ENCODE measurements at places on chromosomes 11 and 22.

GRCh38 chr11:27698872-27699241 is 1.4 kb downstream of the BDNF start:
- DNase-seq, result no peak

DNA sequence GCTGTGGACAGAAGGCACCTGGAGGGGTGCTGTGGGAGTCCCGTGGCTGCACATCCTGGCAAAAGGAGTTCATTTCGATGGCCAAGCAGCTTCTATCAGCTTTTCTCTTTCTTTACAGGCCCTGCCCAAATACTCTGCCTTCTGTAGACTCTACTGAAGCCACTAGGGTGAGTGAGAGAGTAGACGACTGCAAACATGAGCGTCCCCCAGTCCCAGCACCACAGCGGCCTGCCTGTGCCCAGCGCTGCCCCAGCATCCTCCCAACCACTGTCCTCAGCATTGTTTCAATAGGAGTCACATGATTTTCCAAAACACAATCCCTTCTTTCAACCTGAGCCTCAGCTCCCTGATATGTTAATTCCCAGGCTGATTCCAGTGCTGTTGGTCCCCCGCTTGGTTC is 110.0 kb downstream of the KIRREL3 start:
- no peak for DNase-seq

- DNase-seq, result no peak
These were observed 14.1 kb downstream of the IL10RA start for GRCh38 chr11:118000067-118000849.

DNA sequence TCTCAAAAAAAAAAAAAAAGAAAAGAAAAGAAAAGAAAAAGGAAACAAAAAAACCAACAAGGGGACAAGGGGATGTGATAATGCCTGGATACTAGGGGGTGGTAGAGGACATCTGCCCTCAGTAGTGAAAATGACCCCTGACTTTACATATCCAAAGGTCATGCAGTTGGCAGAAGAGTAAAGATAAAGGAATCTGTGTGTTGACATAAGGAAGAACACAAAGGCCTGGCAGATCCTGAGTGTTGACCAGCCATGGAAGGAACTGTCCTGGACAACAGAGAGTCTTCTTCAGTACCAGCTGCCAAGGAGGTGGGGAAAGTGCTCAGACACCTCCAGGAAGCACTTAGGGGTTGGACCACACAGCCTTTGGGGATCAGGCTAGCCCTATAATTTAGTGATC is 12.6 kb downstream of the SLC43A1 start:
- DNase-seq, result no peak

DNA sequence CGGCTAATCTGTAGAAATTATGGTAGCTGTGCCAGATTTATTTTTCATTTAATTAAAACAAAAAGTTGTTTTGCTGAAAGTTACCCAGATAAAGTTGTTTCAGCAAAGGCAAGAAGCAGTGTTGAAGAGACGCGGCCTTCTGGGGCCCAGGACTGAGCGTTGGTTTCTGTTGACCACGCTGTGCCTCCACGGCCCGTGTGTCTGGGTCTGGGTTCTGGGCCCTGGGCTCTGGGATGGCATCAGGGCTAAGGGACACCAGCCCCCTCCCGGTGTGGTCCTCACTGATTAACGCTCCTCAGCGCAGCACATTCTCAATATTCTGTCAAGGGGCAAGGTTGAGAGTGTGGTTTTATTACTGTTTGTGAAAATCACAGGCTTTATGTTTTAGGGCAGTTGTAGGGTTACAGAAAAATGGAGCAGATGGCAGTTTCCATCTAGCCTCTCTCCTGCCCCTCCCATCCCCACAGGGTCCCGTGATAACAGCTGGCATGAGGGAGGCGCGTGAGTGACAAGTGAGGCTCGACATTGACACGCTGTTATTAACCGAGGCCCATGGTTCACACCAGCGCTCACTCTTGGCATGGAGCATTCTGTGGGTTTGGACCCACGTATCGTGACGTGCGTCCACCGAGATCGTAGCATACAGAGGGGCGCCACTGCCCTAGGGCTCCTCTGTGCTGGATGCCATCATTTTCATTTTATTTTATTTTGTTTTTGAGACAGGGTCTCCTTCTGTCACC is 1231.4 kb downstream of the BRD1 start:
- DNase-seq, result no peak

DNA sequence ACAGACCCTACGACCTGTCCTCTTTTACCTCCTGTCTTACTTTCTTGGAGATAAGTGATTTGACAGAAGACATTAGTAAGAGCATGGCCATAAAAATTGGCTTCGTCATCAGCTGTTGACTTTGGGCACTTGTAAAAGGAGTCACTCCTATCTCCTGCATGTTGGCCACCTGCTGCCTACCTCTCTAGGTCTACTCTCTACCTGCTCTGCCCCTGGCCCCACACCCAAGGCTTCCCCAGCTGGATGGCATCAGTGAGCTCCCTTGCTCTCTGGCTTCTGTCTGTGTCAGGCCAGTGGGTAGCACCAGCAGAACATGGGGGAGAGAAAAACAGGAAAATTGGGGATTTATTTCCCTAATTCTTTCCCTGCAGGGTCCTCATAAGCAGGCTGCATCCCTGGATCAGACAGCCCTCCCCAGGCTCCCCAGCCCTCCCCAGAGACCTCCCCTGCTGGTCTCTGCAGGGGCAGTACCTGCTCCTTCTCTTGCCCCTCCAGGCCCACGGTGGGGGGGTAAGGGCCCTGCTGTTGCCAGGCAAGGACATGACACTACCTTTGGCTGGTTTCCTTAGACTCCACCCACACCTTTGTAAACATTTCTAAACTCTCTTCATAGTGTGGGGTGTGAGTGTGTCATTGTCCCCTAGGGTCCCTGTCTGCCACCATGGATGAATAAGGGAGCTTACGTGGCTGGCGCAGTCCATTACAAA is 157.0 kb upstream of the NECTIN1 start:
- DNase-seq, result no peak

- no peak for DNase-seq
These were observed 693 bp downstream of the CSTF3 start for GRCh38 chr11:33160587-33160986.

DNA sequence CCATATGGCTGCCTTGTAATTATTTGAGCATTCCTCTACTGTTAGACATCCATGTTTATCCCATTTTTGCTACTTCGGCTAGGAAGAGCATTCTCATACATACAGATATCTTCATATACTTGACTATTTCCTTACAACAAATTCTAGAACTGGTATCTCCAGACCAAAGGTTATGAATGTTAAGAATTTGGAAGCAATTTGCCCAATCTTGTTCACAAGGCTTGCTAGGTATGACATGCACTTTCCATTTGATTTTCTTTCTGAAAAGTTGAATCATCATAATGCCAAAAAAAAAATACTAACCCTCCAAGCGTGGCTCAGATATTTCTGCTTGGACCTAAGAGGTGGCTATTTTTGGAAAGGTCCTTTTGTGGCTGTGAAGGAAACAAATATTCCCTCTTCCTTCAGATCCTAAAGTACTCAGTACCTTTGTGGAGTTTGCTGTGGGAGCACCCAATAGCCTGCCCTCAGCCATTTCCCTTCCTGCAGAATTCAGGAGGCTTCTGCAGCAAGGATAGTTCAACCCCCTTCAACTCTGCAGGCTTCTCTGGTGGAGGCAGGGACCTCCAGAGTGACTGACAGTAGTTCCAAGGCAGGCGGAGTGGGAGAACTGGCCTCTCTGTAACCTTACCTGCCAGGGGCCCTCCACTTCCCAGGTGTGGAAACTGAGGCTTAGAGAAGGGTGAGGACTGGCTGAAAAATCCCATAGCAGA is 22.0 kb upstream of the CPT1A start:
- DNase-seq, result no peak

- DNase-seq, result no peak
These were observed 35.1 kb downstream of the WT1 start for GRCh38 chr11:32400196-32400595.

DNA sequence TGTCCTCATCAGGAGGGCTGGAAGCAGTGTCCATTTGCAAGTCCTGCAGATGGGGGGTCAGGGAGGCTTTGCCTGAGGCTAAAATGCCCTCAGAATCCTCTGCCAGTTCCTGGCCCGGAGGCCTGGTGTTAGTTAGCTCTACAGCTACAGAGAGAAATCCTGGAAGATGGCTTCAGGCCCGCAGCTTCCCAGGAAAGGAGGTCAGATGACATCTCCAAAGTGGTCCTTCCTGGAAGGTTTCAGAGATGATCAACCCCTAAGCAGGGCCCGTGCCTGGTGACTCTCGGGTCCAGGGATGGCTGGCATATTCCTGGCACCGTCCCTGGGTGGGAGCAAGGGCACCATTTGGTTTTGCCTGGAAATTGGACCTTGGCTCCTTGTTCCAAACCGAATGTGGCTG is 959.1 kb downstream of the BRD1 start:
- DNase-seq, result no peak

- no peak for DNase-seq
These were observed 27.8 kb upstream of the MYH9 start for GRCh38 chr22:36415415-36416168.

DNA sequence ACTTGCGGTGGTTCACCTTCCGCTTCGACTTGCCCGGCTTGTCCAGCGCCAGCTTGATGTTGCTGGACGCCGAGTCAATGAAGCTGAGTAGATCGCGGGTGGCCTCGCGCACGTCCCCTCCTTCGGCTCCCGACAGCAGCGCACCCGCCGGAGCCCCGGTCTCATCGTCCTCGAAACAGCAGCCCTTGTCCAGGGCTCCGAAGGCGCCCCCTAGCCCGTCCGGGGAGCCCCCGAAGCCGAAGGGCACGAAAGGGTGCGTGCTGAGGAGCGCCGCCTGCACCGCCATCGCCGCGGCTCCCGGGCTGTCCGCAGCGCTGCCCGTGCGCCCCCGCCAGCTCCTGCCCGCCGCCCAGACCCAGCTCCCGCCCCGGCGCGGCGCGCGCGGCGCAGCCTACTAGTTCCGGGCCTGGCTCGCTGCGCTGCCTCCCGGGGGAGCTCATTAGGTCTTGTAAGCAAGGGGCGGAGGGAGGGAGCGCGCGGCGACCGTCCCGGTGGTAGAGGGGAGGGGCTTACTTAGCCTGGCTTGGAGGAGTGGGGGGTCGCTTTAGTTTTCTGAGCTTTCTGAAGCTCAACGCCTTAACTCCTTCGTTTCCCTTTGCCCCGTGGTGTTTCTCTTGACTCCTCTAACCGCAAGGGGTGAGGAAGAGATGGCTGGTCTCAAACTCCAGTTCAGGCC is at the start of gene FAM181B:
Gene FAM181B (minus strand): TSS at position 421 of the 676 bp plus-strand sequence. CDS start 135 bp downstream, at position 286.
- DNase-seq, result no peak

DNA sequence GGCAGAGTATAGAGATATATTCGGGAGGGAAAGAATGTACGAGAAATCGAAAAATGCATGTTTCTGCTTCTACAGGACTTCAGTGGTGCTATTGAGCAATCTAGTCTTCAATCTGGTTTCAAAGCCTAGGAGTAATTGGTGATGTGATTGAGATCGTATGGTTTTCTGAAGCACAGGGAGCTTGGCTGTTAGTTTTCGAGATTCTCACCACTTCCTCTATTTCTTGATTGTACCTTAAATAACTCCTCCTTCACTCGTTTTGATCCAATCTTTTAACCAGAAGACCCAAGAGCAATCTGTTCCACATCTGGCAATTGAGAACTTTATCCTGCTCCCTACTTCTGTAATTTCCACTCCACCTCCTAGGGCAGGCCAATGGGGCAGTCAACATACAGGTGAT is 518 bp downstream of the CCDC179 start:
- DNase-seq, result no peak

GRCh38 chr11:90661233-90661632 is 438.4 kb upstream of the CHORDC1 start:
- no peak for DNase-seq

- no peak for DNase-seq
These were observed 2093.5 kb downstream of the LRRC4C start for GRCh38 chr11:39365809-39366436.

GRCh38 chr11:31417816-31418215 is 48.2 kb downstream of the DNAJC24 start:
- no peak for DNase-seq

- DNase-seq, result no peak
These were observed 257.7 kb downstream of the TBC1D22A start for GRCh38 chr22:47020166-47020565.

- DNase-seq, result no peak
These were observed 1289.4 kb downstream of the FAM181B start for GRCh38 chr11:81444297-81444696.

GRCh38 chr11:108468478-108468864 is 1.1 kb upstream of the C11orf65 start:
- no peak for DNase-seq

DNA sequence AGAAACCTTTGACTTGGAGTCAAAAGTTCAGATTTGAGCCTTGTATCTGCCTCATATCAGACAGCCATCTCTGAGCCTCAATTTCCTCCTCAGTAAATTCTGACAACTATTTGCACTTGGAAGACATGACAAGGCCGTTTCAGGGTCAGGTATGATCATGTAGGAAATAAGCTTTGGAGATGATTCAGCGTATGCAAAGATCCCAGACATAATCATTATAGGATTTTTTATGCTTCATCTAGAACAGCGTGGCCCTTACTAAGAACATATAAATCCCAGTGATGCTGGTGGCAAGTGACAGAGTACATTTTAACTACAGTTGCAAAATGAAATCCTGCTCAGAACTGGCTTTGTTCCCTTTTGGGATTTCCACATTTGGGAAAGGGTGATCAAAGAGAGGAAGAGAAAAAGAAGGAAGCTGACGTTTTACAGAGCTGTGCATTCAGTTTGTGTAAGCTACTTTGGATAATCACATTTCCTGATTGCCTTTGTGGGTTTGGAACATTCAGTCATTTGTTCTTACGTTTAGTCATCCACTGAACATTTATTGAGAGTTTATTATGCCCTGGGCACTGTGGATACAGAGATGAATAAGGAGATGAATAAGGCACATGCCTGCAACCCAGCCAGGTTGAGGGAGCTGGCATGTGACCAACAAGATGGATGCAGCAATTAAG is 81.9 kb upstream of the HEPHL1 start:
- DNase-seq, result no peak

DNA sequence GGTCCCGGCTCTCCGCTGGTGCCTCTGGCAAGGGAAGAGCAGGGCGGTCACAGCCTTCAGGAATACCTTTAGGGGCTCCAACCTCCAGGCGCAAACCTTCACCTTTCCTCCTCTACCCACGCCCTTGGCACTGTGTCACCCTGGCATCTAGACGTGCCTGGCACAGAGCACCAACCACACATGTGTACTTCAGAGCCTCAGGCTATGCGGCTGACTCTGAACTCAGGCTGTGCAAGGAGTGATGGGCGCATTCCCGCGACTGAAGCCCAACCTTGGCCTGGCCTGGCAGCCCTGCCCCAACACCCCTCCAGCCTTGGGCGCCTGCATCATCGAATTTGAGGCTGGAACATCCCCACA is 11.4 kb downstream of the SCARF2 start:
- no peak for DNase-seq

GRCh38 chr22:24411256-24412004 is 16.0 kb upstream of the ADORA2A start:
- DNase-seq, result no peak

DNA sequence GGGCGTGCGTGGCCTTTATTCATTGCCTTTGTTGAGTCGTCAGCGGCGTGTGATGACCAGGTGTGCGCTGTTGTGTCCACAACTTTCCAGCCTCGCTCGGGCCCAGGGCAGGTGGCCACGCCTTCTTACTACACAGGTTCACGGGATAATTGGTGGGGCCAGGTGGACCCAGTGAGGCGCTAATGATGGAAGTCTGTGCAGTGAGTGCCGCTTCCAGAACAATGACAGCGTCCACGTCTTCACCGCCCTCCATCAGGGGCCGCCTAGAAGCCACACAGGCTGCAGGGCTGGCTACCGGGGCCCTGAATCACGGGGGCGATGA is 1197.3 kb downstream of the BRD1 start:
- no peak for DNase-seq
